ENCODE measurements at places on chromosomes 7 and 10. TPM values are rescaled to one million over a fixed set of nuclear protein-coding genes. Genes with fewer than 3 reads are reported as not detected.

GRCh38 chr7:34655384-34655783 is 2.6 kb upstream of the NPSR1 start:
- DNase-seq, result no peak

DNA sequence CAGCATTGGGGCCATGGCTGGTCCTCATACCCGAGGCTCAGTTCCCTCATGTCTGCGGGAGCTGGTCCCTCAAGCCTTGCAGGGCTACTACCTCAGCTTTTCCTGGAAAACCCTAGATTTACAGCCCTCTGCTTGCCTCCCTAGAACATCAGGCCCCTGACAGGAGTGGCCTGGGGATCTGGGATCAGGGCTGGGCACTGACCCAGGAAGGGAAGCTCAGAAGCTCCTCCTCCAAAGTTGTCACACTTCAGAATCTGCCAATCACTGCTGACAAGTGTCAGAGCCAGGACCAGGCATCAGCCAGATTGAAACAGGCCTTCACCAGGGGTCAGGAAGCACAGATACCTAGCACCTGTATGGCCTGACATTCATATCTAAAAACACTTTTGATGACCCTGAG is 115.2 kb downstream of the GRID1 start:
- no peak for DNase-seq

DNA sequence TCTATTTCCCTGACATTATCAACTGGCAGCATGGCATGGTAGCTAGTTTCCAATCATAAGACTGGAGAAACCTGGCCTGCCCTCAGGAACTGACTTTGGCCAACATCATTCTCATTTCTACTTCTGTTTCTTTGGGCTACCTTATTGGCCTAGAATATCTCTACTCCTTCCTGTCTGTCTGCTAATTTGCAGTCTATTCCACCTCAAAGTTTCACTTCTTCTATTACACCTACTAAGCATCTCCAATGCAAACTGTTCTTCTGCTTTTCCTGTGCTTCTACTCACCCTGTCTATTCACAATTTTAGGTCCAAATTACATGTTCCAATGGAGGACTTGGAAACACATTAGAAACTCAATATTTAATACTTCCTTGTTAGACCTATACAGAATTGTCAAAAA is 65.6 kb downstream of the ZNF503 start:
- DNase-seq, result no peak

GRCh38 chr7:36690514-36691187 is 33.6 kb downstream of the AOAH start:
- DNase-seq, result no peak

GRCh38 chr10:118918587-118918986 is 110.9 kb upstream of the NANOS1 start:
- no peak for DNase-seq

- no peak for DNase-seq
Observed at GRCh38 chr10:95559896-95560277, 1.3 kb downstream of the SORBS1 start.

The MARCHF5 gene
- 37.4 TPM for total RNA-seq

The ANKRD61 gene
- total RNA-seq, result 0.27 TPM
